Stimulated activated CD8-positive, alpha-beta memory T cell treated with anti-CD3 and anti-CD28 coated beads, Interleukin-4, amount 100 ng/mL, for 1 hour (primary cell): ENCODE measurements at places on chromosomes 5 and 9.

DNA sequence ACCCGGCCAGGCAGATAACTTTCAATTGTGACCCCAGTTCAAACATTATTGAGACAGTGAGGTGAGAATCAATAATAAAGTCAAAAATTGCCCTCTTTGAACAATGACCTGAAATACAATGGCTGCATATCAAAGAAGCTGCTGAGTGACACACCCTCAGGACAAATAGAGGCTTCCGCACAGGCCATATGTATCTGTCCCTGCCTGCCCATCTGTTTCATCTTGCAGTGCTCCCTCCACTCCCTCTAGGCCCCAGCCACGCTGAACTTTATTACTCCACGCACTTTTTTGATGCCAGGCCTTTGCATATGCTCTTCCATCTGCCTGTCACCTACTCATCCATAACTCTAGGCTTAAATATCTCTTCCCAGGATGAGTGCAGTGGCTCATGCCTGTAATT is 15.9 kb upstream of the PFDN1 start:
- no peak for DNase-seq

GRCh38 chr9:14082732-14083131 is 231.2 kb downstream of the NFIB start:
- no peak for DNase-seq

DNA sequence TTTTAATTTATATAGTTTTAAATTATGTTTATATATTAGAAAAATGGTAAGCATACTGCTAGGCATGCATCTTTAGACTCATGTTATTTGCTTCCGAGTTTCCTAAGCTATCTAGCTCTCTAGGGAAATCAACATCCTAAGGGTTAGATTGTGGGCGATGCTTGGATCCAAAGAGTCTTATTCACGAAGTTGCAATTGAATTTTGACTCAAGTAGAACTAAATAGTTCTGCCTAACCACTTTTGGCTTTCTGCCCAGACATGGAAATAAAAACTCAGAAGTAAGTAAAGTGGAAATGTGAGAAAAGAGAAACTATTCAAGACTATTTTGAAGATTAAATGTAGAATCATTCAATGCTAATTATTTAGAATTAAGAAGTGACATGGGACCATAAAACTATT is 440.4 kb downstream of the CDH18 start:
- DNase-seq: no peak

DNA sequence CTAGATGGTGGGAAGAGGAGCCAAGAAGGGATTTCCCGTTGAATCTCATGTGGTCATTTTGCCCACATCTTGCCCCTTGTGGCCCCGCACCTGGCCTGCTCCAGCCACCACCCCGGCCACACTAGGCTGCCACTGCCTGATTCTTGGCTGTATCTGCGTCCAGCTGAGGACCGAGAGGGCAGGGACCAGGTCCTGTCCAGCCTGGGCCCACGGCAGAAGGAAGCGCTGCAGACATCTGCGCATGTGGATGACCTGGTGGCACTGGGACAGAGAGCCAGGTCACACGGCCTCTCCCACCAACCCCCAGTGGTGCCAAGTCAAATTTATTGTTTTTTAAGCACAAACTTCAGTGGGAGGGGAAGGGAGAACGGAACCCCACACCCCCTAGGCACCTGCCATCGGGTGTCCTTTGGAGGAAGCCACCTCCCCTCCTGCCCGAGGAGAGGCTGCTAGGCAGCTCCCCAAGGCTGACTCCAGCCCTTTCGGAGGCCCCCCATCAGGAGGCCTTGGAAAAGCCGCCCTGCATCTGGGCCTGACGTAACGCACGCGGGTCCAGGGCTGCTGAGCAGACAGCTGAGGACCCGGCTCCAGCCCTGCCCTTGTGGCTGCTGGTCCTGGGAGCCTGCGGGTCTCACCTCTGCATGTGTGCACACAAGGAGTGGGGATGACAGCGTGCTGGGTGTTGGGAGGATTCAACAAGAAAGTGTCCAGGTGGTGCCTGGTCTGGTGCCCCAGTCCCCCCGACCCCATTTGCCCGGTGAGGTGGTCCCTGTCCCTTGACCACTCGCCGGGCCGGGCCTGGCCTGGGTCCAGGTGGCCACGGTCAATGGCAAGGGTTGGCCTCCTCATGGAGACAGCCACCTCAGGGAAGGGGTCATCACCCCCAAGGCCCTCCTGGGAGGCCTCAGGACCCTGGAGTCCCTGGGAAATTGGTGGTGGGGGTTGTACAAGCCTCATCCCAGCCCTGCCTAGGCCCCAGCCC is 5.9 kb upstream of the QRFP start:
- DNase-seq: no peak

- DNase-seq: no peak
These were observed 8.6 kb upstream of the CCNH start for GRCh38 chr5:87421307-87421706.

GRCh38 chr5:138611678-138612218 is 36.5 kb upstream of the HSPA9 start:
- DNase-seq: no peak

- DNase-seq: no peak
These were observed 126.3 kb downstream of the EFNA5 start for GRCh38 chr5:107544476-107544875.
